ENCODE measurements at places on chromosomes 7 and 10.

GRCh38 chr10:89648074-89648473 is 3.0 kb upstream of the PANK1 start:
- no peak overlapping the region for H3K4me3 ChIP-seq
- H3K4me1 ChIP-seq, result peaks cover 13% of the 10 kb centered on the region
- no peak overlapping the region for H3K27ac ChIP-seq
- no peaks in the 10 kb centered on the region for H3K36me3 ChIP-seq
- no peaks in the 10 kb centered on the region for H3K27me3 ChIP-seq

DNA sequence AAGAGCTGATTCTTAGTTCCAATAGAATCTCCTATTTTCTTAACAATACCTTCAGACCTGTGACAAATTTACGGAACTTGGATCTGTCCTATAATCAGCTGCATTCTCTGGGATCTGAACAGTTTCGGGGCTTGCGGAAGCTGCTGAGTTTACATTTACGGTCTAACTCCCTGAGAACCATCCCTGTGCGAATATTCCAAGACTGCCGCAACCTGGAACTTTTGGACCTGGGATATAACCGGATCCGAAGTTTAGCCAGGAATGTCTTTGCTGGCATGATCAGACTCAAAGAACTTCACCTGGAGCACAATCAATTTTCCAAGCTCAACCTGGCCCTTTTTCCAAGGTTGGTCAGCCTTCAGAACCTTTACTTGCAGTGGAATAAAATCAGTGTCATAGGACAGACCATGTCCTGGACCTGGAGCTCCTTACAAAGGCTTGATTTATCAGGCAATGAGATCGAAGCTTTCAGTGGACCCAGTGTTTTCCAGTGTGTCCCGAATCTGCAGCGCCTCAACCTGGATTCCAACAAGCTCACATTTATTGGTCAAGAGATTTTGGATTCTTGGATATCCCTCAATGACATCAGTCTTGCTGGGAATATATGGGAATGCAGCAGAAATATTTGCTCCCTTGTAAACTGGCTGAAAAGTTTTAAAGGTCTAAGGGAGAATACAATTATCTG is 1.6 kb downstream of the LRRTM3 start:
- no peaks in the 10 kb centered on the region for H3K4me1 ChIP-seq
- no peaks in the 10 kb centered on the region for H3K27me3 ChIP-seq
- H3K36me3 ChIP-seq, result no peaks in the 10 kb centered on the region
- DNase-seq, result no peak
- H3K27ac ChIP-seq, result no peak overlapping the region

GRCh38 chr10:34864149-34865067 is 49.3 kb upstream of the PARD3 start:
- H3K36me3 ChIP-seq, result no peaks in the 10 kb centered on the region
- DNase-seq, result no peak
- H3K27ac ChIP-seq, result no peak overlapping the region
- peaks cover 9% of the 10 kb centered on the region for H3K4me1 ChIP-seq
- H3K4me3 ChIP-seq, result no peak overlapping the region

DNA sequence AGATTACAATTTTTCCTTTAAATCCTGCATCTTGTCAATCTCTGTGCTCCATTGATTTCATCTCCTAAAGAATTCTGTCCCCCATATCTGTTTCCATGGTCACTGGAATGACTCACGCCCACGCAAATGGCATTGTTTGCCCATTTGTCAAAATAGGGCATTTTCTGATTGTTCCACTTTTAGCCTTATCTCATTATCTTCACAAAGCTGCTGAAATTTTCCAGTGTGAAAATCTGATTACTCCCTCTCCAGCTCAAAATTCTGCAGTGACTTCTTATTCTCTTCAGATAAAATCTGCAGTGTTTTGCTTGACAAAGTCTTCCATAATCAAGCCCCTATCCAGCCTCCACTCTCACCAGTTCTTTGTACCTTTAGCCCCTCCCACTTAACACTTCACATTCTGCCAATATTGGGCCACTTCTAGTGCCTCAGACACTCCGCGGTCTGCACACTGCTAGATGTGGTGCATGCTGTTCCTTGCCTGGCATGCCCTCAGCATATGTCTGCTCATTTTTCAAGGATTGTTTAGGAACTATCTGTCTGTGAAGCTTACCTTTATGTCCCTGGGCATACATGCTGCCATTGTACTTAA is 33.9 kb upstream of the CTTNBP2 start:
- no peaks in the 10 kb centered on the region for H3K36me3 ChIP-seq
- H3K27me3 ChIP-seq, result no peaks in the 10 kb centered on the region
- no peak overlapping the region for H3K27ac ChIP-seq
- no peaks in the 10 kb centered on the region for H3K4me1 ChIP-seq

- no peaks in the 10 kb centered on the region for H3K27me3 ChIP-seq
- no peaks in the 10 kb centered on the region for H3K4me1 ChIP-seq
- H3K4me3 ChIP-seq, result no peak overlapping the region
- no peak for DNase-seq
Measured at GRCh38 chr10:106132956-106133355, 1031.5 kb downstream of the SORCS1 start.

DNA sequence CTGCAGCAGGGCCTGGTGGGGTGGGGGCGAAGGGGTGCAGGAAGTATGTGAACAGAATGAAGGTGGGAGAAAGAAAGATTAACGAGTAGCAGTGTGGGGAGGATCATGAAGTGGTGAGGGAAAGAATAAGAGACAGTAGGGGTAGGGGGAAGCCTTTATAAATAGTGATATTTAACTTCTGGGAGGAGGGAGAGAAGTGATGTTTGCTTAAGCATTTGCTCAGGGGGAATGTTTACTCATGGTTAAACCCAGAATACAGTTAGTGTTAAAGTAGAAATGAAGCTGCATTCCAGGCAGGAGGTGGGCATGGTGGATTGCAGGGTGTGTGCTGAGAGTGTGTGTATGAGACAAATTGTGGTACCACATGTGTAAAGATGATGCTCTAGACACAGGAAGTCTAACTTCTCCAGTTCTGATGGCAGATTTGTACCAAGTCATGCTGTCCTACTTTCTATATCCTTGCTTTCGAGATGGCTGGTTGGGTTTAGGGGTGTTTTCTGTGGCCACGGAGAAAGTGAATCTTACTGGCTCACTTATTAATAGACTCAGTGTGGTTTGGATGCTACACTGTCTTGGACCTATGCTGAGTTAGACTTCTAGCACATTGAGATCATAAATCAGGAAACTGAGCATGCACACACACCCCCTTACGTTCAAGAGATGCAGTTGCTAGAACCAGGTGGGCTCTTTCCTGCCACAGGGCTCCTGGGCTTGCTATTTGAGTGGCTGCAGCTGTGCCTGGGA is 10.6 kb upstream of the DNMBP start:
- no peak overlapping the region for H3K4me3 ChIP-seq
- DNase-seq, result no peak
- H3K36me3 ChIP-seq, result no peaks in the 10 kb centered on the region
- no peak overlapping the region for H3K27ac ChIP-seq
- H3K27me3 ChIP-seq, result no peaks in the 10 kb centered on the region

DNA sequence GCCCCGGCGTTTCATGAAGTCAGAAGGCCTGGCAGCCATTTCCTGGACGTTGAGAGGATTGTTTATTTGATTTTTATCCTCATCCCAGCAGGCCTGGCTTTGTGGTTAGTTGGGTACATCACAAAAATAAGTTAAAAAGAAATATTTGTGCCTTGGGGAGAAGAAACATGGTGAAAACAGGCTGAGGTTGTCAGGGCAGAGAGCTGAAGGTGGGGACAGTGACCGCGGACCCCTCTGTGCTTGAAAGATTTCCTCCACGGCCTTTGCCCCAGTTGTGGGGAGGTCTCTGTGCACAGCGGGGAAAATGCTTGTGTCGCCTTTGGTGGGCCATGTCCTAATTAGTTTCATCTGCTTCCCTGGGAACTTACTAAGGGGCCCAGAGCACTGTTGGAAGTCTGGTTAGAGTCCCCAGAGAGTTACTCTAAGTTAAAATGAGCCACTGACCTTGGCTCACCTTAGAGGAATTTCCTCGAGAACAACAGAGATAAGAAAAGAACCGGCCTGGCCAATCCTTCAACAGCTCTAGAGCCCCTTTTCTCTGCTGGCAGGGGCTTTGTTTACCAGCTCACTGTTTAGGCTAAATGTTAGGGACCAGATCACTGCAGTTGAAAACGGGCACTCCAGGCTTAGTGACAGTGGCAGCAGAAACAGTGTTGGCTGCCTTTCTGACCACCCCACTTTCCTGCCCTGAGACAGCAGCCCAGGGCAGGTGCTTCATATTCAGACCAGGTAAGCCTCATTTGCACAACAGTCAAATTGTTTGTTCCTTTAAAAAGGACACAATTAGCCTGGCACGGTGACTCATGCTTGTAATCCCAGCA is 37.9 kb downstream of the CRCP start:
- peaks cover 9% of the 10 kb centered on the region for H3K4me1 ChIP-seq
- no peaks in the 10 kb centered on the region for H3K27me3 ChIP-seq
- no peak overlapping the region for H3K27ac ChIP-seq
- DNase-seq, result no peak
- peak overlapping the region; percentile 29 for H3K4me3 ChIP-seq

GRCh38 chr10:80452069-80452468 is 2.0 kb upstream of the TSPAN14 start:
- no peak overlapping the region for H3K27ac ChIP-seq
- DNase-seq, result no peak
- H3K36me3 ChIP-seq, result no peaks in the 10 kb centered on the region
- H3K4me1 ChIP-seq, result peaks cover 9% of the 10 kb centered on the region

DNA sequence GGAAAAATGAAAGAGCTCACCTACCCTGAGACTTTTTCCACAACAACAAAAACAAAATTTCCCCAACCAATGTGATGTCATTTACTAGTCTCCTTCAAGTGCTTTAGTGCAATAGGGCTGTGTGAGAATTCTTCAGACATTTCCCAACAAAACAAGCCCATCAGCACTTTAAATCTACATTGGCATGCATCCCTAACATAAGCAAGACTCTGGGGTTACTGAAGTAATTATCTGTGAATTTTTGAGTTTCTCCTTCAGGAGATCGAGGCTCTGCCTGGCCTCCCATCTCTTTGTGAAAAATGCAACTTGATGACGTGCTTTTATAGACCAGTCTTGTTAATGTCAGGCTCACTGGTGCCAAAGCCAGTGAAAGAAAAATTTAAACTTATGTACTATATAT is 255.6 kb downstream of the GFRA1 start:
- no peaks in the 10 kb centered on the region for H3K36me3 ChIP-seq
- H3K27me3 ChIP-seq, result no peaks in the 10 kb centered on the region
- no peak for DNase-seq

- no peak for DNase-seq
- H3K27me3 ChIP-seq, result no peaks in the 10 kb centered on the region
- H3K27ac ChIP-seq, result no peak overlapping the region
- no peak overlapping the region for H3K4me3 ChIP-seq
- peaks cover 9% of the 10 kb centered on the region for H3K4me1 ChIP-seq
- no peaks in the 10 kb centered on the region for H3K36me3 ChIP-seq
Measured at GRCh38 chr7:2856388-2857169, 12.5 kb upstream of the GNA12 start.

GRCh38 chr7:74627661-74628411 is 29.7 kb upstream of the GTF2I start:
- H3K4me3 ChIP-seq, result no peak overlapping the region
- DNase-seq, result no peak
- H3K27ac ChIP-seq, result no peak overlapping the region

DNA sequence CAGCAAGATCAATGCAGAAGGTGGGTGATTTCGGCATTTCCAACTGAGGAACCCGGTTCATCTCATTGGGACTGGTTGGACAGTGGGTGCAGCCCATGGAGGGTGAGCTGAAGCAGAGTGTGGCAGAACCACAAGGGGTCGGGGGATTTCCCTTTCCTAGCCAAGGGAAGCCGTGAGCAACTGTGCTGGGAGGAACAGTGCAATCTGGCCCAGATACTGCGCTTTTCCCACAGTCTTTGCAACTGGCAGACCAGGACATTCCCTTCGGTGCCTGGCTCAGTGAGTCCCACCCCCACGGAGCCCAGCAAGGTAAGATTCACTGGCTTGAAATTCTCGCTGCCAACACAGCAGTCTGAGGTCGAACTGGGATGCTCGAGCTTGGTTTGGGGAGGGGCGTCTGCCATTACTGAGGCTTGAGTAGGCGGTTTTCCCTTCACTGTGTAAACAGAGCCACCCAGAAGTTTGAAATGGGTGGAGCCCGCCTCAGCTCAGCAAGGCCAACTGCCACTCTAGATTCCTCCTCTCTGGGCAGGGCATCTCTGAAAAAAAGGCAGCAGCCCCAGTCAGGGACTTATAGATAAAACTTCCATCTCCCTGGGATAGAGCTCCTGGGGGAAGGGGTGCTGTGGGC is 58.6 kb upstream of the SLC26A5 start:
- H3K27me3 ChIP-seq, result no peaks in the 10 kb centered on the region
- no peaks in the 10 kb centered on the region for H3K36me3 ChIP-seq
- no peak overlapping the region for H3K27ac ChIP-seq
- H3K4me1 ChIP-seq, result no peaks in the 10 kb centered on the region

DNA sequence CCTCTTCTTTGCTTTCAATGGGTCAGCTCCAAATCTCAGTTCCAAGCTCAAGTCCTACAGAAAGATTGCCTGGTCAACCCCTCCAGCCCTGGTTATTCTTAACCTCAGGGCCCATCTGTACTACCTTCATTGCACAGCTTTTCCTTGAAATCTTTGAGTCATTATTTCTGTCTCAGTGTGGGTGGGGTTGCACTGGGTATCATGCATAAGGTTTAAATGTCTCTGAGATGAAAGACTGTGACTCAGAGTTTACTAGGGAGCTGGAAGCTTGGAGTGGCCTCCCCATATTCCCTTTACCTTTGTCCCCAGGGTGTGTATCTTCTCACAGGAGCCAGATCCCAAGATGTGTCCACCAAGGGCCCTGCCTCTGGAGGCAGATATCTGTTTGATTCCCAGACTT is 3.3 kb upstream of the OR6V1 start:
- peaks cover 8% of the 10 kb centered on the region for H3K4me1 ChIP-seq
- no peak for DNase-seq
- no peak overlapping the region for H3K4me3 ChIP-seq

GRCh38 chr7:30974605-30975255 is 11.0 kb downstream of the GHRHR start:
- no peak overlapping the region for H3K4me3 ChIP-seq
- H3K27ac ChIP-seq, result no peak overlapping the region
- DNase-seq, result no peak
- no peaks in the 10 kb centered on the region for H3K4me1 ChIP-seq
- H3K27me3 ChIP-seq, result no peaks in the 10 kb centered on the region

- no peaks in the 10 kb centered on the region for H3K4me1 ChIP-seq
- H3K27me3 ChIP-seq, result no peaks in the 10 kb centered on the region
- H3K27ac ChIP-seq, result no peak overlapping the region
- no peak for DNase-seq
- H3K36me3 ChIP-seq, result no peaks in the 10 kb centered on the region
Measured at GRCh38 chr7:123242467-123243092, 42.8 kb upstream of the SLC13A1 start.

GRCh38 chr7:41656366-41656765 is 46.5 kb downstream of the INHBA start:
- DNase-seq, result no peak
- no peaks in the 10 kb centered on the region for H3K36me3 ChIP-seq
- H3K4me3 ChIP-seq, result no peak overlapping the region

- no peak for DNase-seq
- no peak overlapping the region for H3K4me3 ChIP-seq
- H3K4me1 ChIP-seq, result peaks cover 3% of the 10 kb centered on the region
- H3K36me3 ChIP-seq, result peaks cover 45% of the 10 kb centered on the region
Measured at GRCh38 chr10:15660990-15661389, 58.7 kb downstream of the ITGA8 start.

GRCh38 chr10:52879091-52879807 is 106.7 kb upstream of the MBL2 start:
- no peaks in the 10 kb centered on the region for H3K27me3 ChIP-seq
- no peaks in the 10 kb centered on the region for H3K36me3 ChIP-seq
- H3K4me3 ChIP-seq, result no peak overlapping the region
- no peaks in the 10 kb centered on the region for H3K4me1 ChIP-seq
- no peak for DNase-seq

GRCh38 chr10:71989661-71990454 is 25.7 kb downstream of the CHST3 start:
- no peaks in the 10 kb centered on the region for H3K36me3 ChIP-seq
- H3K4me1 ChIP-seq, result peaks cover 25% of the 10 kb centered on the region
- no peak for DNase-seq
- no peaks in the 10 kb centered on the region for H3K27me3 ChIP-seq

Measured in thoracic aorta (tissue), 2 donors.